ENCODE measurements at places on chromosomes 1 and 21. TPM values are rescaled to one million over a fixed set of nuclear protein-coding genes. Genes with fewer than 3 reads are reported as not detected.
A peak's percentile ranks its signal among the peaks of the same experiment; 100 is the strongest.

GRCh38 chr1:112956544-112957132, 642 bp upstream of the SLC16A1 start:
- DNase-seq: no peak

DNA sequence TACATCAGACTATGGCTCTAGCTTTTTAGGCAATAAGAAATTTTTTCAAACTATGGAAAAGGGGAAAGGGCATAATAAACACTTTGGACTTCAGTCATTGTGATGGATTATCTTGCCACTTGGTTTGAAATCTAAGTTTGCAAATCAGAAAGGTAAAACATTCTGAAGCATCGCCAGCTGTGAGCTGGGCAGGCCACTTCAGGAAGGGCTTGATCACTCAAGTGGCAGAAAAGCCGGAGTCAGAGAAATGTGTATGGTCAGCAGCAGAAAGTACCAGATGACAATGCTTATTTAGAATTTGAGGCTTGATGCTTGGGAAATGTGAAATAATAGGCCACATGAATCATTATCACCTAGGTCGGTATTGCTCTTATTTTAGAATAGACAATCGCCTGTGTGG, 79.7 kb downstream of the ZNF648 start:
- DNase-seq: no peak

- no peak for DNase-seq
Measured at GRCh38 chr1:104991702-104992101, 1242.0 kb downstream of the AMY1C start.

- no peak for DNase-seq
Measured at GRCh38 chr21:30391492-30392025, 4.3 kb upstream of the KRTAP13-1 start.

DNA sequence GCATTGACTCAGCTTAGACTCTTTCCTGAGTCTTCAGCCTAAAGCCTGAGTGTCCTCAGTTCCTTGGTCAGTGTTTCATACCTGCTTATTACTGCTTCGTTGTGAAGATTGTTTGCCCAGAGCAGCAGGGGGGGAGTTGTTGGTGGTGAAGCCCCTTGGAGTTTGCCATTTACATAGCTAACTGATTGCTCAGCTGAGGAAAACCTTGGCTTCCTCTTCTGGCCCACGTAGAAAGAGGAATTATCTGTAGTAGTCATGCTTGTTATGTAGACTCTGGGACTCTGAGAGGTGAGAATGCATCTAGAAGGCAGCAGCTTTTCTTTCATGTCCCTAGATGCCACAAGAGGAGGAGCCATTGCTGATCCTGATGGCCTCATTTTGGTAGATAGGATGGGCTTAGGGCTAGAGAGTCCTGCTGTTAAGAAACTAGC, 125.9 kb downstream of the MAST2 start:
- peak; percentile 70 for DNase-seq

DNA sequence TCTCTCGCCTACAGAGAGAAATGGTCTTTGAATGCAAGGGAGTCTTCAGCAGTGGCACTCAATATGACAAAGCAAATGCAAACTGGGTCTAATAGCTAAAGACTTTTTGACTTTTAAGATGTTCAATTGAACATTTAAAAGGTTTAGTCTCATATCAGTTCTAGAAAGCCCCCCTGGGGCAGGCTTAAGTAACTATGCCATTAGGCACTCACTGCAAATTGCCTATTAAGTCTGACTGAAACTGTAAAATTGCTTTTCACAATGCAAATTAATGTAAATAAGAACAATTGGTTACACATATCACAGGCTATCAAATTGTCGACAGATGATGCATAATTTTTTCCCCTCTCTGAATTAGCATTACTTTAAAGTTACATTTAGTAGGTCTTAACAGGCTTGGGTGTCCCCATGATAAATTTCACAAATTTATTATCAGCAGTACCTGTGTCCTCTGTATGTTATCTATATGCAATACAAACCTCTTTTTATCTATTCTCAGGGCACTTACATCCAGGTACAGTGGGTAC, 329.1 kb downstream of the LRRIQ3 start:
- DNase-seq: no peak

DNA sequence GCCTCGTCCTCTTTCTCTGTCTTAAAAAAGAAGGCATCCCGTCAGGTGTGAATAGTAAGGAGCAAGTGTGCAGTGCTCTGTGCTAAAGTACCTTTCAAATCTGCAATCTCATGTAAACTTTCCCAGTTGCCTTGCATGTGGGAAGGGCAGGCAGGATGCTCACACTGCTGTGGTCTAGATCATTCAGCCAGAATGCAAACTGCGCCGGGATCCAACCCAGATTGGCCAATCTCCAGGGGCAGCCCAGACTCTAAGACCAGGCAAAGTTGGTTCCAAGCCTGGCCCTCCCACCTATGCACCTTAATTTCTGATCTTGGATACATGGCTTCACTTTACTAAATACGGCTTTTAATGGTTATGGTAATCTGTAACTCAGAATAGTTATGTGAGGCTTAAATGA, 3.2 kb upstream of the MAP1LC3C start:
- DNase-seq: peak; percentile 35

GSTM5 gene
- 2.4 TPM for total RNA-seq

HES2 gene
- total RNA-seq: not detected

FYB2 gene
- total RNA-seq: not detected

RHCE gene
- 0.89 TPM for total RNA-seq

Data from GM23248 (cell line).